ENCODE measurements at places on chromosomes 11 and 22.

- DNase-seq, result no peak
Measured at GRCh38 chr22:24428751-24429410, 1.5 kb downstream of the ADORA2A start.

DNA sequence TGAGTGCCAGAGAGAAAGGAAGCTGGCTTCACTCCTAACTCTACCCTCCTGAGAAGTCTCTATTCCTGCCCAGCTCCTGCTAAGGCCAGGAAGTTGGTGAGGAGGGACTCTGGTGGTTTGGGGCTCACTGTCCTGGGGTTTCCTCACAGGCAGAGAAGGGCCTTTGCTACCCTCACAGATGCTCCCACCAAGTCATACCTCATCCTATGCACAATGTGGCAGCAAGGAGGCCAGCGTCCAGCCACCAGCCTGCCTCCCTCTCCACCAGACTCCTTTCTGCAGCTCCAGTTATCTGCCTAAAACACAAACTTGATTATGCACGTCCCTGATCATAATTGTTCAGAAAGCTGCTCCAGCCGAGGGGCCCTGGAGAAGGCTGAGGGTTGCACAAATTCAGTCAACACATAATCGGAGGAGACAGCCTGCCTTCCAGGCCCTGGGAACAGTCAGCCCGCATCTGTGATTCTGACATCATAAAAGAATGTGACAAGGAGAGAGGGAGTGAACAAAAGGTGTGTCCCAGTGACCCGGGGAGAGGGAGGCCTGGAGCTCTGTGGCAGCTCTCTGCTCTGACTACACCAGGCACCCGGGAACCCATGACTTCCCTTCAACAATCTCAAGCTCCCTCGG lies 28.8 kb downstream of the DKK3 start:
- no peak for DNase-seq

DNA sequence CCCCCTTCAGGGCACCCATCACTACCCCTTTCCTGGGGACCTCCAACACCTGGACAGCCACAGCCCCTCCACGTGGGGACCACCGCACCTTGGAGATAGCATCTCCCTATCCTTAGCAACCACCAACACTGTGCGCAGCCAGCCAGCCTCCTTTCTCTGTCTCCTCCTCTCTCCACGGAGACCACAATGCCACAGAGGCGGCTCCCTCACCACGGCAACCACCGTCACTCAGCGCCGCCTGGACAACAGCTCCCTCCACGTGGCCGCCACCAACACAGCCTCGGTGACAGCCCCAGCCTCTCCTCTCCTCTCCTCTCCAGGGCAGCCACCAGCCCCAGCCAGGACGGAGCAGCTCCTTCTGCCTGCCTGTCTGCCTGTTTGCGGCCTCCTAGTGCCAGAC lies 10.5 kb downstream of the ELFN2 start:
- no peak for DNase-seq

GRCh38 chr11:72773291-72773690 lies 20.6 kb downstream of the STARD10 start:
- DNase-seq, result no peak

DNA sequence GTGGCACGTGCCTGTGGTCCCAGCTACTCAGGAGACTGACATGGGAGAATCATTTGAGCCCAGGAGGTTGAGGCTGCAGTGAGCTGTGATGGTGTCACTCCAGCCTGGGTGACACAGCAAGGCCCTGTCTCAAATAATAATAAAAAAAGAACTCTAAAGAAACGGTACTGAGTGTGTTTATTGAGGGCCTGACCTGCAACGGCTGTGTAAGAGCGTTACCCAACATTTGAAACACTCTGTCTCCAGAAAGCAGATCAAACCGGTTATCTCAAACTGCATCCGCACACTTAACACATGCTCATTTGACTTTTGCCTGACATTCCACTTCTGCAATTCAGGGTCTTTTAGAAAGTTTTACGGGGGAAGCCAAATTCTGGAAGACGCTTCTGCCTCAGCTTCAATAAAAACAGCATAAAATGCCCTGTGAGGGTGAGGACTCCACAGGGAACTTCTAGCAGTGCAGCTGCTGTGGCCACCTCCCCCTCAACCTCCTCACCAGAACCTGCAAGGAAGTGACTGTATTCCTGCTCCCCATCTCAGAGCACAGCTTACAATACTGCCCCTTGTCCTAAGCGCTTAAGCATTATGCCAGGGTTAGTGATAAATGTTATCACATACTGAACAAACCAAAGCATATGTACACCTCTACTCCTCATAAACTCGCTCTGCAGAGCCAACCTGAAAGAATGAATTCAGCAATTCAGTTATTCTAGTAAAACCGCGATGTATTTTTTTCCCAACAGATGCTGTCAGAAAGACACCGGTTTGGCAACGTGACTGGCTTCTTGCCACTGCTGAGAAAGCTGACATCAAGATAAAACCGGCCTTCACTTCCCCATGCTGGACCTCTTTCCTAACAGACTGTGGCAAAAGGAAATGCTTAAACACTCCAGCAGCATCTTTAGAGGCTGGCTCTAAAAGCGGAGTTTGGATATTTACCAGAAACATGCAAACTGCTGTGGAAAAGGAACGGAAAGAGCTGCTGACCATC lies 52.2 kb downstream of the PRDM10 start:
- DNase-seq, result no peak

- no peak for DNase-seq
Measured at GRCh38 chr11:131038597-131038996, 122.3 kb upstream of the SNX19 start.

DNA sequence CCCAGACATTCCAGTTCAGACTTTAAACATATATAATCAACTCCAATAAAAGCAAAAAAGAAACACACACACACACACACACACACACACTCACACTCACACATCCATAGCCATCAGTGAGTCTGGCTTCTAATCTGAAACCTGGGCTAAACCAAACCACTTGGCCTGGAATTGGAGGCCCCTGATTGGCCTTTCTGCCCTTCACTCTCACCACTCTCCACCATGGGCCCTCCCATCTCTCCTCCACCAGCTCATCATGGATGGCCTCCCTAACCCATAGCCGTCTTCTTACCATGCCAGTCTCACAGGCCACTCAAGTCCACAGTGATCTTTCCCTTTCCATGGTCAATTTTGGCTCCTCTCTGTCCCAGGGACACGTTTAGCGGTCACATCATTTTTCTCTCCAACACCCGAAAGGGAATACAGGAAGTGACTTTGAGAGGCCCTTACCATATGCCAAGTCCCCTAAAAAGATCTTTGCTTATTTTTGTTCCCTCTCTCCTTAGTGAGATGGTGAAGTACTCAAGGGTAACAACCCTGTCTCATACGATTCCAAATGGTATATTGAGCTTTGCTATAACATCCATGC lies 66.6 kb downstream of the ENDOD1 start:
- no peak for DNase-seq

- DNase-seq, result no peak
Measured at GRCh38 chr22:28397306-28397705, 282.3 kb downstream of the TTC28 start.

DNA sequence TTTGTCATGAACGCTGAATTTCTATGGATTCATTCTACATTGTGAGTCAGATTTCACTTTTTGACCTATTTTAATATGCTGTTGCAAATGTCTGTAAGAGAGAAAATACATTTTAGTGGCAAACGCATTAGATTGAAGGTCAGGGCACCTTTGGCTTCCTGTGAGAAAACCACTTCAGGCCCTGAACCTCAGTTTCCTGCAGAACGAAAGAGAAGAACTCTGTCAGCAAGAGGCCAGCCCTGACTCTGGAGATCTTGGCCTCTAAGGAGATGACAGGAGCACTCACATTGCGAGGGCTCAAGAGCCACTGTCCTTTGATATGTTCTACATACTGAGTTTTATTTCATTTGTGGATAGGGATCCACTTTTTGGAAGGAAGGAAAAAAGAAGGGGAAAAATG lies 83.6 kb downstream of the KCNJ1 start:
- no peak for DNase-seq

- no peak for DNase-seq
Measured at GRCh38 chr11:22577854-22578253, 47.8 kb downstream of the FANCF start.

- DNase-seq, result no peak
Measured at GRCh38 chr11:127640561-127641451, 640.2 kb upstream of the KIRREL3 start.

- no peak for DNase-seq
Measured at GRCh38 chr11:37849706-37850105, 1251.7 kb upstream of the RAG2 start.
